ENCODE measurements at places on chromosomes 1 and 21. TPM values are rescaled to one million over a fixed set of nuclear protein-coding genes. Genes with fewer than 3 reads are reported as not detected.

GRCh38 chr1:1833916-1834325 lies 55.7 kb upstream of the NADK start:
- no peak for ATAC-seq

DNA sequence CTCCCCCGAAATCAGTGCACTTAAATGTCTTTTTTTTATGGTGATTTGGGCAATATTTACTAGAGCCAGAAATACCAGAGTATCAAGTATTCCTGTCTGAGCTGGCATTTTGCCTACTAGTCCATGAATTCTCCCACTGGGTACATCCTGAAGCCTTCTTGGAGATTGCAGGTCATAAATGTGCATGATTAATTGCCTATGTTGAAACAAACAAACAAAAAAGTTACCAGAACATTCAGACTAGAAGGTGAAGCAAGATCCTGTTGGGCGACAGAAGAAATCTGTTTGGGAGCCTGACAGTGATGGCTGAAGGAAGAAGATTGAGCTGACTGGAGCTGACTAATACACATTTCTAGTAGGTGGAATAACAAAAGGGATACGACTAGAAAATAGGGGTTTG lies 127.4 kb upstream of the NRIP1 start:
- no peak for ATAC-seq

- no peak for ATAC-seq
Measured at GRCh38 chr1:202230061-202230938, 36.7 kb downstream of the LGR6 start.

GRCh38 chr21:45074818-45075595 lies 627 bp downstream of the ADARB1 start:
- peak; percentile 15 for ATAC-seq

DNA sequence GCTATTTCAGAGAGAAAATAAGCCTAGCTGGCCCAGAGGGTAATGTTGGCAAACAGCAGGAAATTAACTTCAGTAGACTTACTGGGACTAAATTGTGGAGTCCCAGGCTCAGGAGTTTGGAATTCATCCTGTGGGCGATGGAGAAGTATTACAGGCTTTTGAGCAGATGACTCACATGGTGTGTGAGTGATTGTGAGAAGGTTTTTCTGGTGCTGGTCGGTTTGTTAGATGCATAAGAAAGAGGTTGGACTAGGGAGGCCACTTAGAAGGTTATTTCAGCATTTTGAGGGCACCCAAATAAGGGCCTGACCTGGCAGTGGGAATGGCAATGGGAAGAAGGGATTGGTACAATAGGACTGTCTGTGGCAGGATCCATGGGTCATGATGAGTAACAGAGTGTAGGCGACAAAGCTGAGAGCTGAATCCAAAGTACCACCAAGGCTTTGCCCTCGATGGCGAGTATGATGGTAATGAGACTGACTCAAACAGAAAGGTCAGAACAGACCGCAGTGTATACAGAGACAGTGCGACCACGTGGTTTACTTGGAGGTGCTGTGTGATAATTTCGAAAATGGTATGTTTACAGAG lies 69.2 kb upstream of the KIF26B start:
- ATAC-seq, result peak; percentile 91

GRCh38 chr1:161100556-161100955 lies 2.4 kb downstream of the KLHDC9 start:
- no peak for ATAC-seq

GRCh38 chr1:17603091-17603841 lies 63.8 kb downstream of the ARHGEF10L start:
- ATAC-seq, result no peak

GRCh38 chr1:42420911-42421585 lies 34.8 kb downstream of the ZMYND12 start:
- ATAC-seq, result no peak

- no peak for ATAC-seq
Measured at GRCh38 chr1:61158591-61158990, 76.2 kb downstream of the NFIA start.

DNA sequence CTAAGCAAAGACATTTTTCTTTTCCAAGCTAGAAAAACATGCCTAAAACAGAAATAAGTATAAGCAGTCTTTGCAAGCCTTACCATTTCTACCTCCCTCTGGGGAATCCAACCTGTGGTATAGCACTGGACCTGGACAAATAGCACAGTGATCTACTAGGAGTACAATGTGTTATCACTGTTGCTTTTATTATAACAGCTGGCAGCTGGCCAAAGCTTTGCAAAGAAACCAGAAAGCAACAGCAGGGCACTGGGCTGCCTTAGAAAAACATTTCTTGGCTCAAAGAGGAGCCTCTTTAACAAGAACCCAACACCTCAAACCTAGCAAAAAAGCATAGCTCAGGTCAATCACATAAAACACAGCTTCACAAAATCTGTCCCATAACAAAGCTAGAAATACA lies 294.5 kb upstream of the GREM2 start:
- ATAC-seq, result no peak

GRCh38 chr1:20956272-20956671 lies 169.2 kb upstream of the HP1BP3 start:
- peak; percentile 72 for ATAC-seq

DNA sequence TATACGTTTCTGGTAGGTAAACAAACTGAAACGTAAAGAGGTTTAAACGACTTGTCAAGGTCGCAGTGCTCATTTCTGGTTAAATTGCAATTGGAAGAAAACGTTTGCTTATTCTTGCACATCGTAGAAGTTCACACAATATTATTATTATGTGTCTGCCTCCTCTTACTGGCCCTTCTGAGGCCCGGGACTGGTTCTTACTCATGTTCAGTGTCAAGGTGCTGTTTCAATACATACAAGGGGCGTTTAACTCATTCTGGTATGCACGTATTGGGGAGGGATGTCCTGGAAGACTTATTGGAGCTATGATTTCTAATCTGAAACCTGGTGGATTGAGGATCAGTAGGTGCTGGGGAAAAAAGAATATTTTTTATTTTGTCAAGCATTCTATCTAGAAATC lies 932 bp downstream of the RPF1 start:
- peak; percentile 56 for ATAC-seq

GRCh38 chr1:225635649-225636048 lies 17.3 kb downstream of the ENAH start:
- no peak for ATAC-seq

DNA sequence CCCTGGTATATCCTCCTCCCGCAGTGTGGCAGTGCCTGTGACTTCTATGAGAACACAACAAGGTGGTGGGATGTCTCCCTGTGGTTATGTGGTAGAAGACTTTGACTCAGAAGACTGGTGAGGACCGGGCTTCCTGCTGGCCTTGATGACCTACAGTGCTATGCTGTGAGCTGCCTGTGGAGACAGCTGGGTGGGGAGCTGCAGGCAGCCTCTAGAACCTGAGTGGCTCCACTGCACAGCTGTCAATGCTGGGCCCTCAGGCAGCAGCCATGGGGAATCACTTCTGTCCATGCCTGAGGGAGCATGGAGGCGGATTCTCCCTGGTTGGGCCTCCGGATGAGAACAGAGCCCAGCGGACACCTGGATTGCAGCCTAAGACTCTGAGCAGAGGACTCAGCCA lies 14.9 kb downstream of the SLC1A7 start:
- peak; percentile 49 for ATAC-seq

GRCh38 chr21:41766883-41767605 lies at the start of gene RIPK4:
RIPK4 (minus strand) TSS chr21:41767052; CDS start chr21:41767041, 11 bp downstream.
- peak; percentile 79 for ATAC-seq

GRCh38 chr1:26959722-26960624 lies at the start of gene KDF1:
KDF1 (minus strand) TSS chr1:26960468; CDS start chr1:26952380, 8,088 bp downstream.
- ATAC-seq, result peak; percentile 82

DNA sequence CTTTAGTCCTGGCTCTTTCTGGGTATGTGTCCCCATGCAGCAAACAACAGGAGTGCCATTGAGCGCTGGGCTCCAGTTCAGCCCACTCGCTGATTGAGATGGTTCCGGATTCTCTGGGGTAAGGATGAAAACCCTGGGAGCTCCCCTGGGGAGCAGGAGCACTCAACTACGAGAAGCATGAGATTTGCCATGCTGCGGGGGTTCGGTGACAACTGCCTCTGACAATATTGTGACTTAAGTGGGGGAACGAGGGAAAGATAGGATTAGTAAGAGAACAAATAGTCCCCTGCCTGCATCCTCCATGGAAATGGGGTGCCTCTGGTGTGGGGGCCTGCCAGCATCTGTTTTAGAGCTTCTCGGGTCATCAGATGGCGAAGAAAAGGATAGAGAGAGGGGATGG lies 123.6 kb upstream of the IPO9 start:
- ATAC-seq, result no peak

GRCh38 chr1:224696891-224697765 lies 81.0 kb downstream of the CNIH3 start:
- ATAC-seq, result no peak

DNA sequence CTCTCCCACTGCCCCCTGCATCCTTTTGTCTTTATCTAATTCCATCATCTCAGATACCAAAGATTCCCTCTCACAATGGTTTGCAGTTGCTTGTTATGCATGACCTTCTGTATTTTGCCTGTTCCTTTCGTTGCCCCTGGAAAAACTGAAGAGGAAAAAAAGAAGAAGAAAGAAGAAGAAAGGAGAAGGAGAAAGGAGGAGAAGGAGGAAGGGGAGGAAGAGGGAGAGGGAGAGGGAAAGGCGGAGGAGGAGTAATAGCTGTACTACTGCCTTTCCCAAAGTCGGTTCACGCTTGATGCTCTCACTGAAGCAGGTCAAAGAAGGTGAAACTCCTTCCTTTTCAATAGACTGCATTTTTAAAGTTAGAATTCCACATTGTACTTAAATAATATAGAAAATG lies 513.8 kb downstream of the PTPRC start:
- no peak for ATAC-seq

DNA sequence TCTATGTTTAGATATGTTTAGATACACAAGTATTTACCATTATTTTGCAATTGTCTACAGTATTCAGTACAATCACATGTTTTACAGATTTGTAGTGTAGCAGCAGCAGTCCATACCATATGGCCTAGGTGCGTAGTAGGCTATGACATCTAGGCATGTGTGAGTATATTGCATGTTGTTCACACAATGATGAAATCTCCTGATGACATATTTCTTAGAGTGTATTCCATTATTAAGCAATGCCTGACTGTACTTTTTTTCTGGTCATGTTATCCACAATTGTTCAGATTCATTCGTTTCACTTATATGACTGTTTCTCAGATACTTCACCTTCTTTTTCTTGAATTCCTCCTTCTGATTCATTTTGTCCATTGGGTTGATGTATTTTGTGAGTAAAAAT lies 9.9 kb upstream of the BACE2 start:
- no peak for ATAC-seq

GRCh38 chr1:1063945-1064831 lies 9.9 kb downstream of the RNF223 start:
- peak; percentile 82 for ATAC-seq

- no peak for ATAC-seq
Measured at GRCh38 chr1:116483481-116484309, 87.1 kb downstream of the CD58 start.

TNFRSF18 gene
- total RNA-seq, result 796 TPM

ZMYND12 gene
- total RNA-seq, result 0.90 TPM

PCP4L1 gene
- total RNA-seq, result 0.86 TPM

KLF17 gene
- total RNA-seq, result not detected

NEK2 gene
- total RNA-seq, result 32.4 TPM

RXRG gene
- total RNA-seq, result not detected

OR2L5 gene
- total RNA-seq, result not detected

TRPM2 gene
- total RNA-seq, result 25.6 TPM

RSPH1 gene
- total RNA-seq, result 0.82 TPM

LHX4 gene
- not detected for total RNA-seq

PLA2G2D gene
- total RNA-seq, result not detected

ACKR1 gene
- total RNA-seq, result not detected

PROK1 gene
- not detected for total RNA-seq

All from activated T-helper 17 cell treated with anti-CD3 and anti-CD28 coated beads, Interleukin-2, amount 50 U/mL, for 72 hours (primary cell).